ENCODE measurements at places on chromosomes 2 and 18. TPM values are rescaled to one million over a fixed set of nuclear protein-coding genes. Genes with fewer than 3 reads are reported as not detected.

DNA sequence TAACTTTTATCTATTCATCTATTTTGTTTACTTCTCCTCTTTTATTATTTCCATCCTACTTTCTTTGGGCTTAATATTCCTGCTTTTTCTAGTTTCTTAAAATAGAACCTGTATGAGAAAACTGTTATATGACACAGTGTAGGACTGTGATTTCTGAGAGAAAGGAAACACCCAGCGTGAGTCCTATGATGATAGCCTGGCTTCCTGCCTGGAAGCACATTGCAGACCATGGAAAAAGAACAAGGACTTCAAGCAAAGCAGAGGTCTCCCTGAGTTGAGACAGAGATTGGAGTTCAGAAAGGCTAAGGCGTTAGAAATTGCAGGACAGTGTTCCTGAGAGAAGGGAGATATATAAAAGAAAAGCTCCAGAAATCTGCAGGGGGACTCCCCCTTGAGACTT lies 7.8 kb downstream of the RBM44 start:
- DNase-seq: no peak

GRCh38 chr2:1976112-1976511 lies 231.8 kb upstream of the PXDN start:
- no peak for DNase-seq

DNA sequence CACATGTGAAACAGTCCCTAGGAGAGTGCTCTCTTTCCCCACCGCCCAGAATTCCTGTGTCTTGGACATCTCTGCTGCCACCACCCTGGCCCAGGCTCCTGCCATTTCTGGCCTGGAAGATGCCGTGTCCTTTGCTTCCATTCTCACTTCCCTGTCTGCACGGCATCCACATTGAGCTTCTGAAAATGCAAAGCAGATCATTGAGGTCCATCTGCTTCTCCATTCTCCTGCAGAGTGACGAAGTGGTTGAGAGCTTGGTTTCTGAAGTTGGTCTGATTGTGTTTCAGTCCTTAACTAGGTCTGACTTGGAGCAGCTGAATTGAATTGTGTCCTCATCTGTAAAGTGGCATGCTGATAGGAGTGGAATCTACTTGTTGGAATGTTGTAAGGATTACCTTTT lies 98.7 kb upstream of the MGAT5 start:
- no peak for DNase-seq

Gene SERPINB3
- not detected for total RNA-seq

Gene AMMECR1L
- total RNA-seq: 20.6 TPM

Gene RSAD2
- 6.8 TPM for total RNA-seq

Gene ELAC1
- total RNA-seq: 10.5 TPM

DNA sequence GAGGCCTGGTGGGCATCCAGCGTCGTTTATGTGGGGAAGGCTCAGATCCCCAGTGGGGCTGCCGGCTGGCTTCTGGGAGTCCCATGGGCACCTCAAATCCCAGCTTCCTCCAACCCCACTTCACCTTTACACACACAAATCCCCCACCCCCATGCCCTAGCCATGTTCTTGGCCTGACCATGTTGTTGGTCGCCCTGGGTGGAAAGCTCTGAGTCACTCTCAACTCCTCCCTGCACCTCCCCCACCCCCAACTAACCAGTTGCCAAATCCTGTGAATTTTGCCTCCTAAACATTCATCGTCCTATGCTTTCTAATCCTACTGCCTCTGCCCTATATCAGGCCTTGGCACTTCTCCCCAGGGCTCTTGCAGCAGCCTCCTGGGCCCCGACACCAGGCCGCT lies 6.4 kb downstream of the TNS1 start:
- no peak for DNase-seq

Gene CCDC68
- 0.74 TPM for total RNA-seq

DNA sequence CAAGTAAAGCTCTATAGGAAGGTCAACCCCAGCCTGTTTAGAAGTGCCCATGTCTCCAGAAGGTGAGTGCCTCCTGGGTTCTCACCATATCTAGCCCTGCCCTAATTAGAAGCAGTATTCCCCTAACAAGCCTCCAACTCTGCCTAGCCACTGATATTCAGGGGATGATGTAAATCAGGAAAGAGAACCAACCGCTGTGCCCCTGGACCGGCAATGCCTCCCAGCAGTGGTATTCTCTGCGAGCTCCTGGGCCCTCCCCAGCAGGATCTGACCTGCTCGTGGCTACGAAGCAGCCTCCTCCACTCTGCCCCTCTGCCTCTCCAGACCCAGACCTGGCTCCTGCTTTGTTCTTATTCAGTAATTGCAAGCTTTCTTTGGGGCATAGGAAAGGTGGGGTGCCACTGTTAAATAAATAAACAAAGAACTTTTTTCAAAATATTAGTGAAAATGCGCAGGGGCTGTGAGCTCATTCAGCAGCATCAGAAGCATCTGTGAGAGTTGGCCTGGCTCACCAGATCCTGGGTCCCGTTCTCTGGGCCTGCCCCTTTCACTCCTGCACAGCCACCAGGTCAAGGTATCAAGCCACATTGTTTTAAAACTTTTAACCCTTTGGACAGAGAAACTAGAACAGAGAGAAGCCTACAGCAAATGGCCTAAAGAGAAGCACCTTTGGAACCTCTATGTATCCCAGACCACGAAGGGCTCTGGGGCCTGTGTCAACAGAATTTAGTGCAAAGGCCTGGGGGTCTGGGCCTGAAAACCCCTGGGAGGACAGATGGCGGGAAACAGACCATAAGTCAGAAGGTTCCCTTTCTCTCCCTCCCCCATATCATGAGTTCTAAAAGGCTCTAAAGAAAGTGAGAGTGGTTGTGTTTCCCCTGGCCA lies 11.9 kb downstream of the MREG start:
- no peak for DNase-seq

Gene GKN1
- not detected for total RNA-seq

GRCh38 chr18:54261894-54262293 lies 7.4 kb upstream of the POLI start:
- no peak for DNase-seq
